ENCODE measurements at places on chromosomes 12 and 14.

DNA sequence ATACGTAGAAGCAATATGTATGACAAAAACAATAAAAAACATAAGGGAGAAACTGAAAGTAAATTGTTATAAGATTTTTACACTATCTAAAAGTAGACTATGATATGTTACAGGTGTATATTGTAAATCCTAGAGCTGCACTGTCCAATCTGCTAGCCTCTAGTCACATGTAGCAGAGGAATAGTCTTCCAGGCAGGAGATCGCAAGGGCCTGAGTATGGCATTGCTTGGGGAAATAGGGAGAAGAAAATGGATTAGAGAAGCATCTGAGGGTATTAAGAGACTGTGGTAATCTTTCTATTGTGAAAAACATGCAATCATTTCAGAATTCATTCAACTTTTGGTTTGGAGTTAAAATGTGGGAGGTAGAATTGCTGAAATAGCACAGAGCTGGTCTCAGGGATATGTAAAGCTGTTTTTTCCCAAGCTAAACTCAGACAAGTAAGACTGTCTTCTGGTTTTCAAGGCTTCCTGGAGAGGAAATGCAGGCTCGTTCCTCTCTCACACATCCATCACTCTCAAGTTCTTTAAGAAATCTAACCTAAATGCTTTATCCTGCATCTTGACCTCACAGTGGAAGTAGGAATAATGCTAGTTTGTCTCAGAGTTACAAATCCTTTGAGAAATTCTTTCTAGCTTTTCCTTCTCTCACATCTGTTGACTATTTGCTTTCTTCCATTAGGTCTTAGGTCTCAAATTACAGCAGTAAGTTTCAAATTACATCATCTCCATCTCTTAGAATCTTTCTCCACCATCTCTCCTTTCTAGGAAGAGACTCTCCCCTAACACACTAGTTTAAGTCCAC lies 7.6 kb upstream of the CCDC184 start:
- no peak for DNase-seq

DNA sequence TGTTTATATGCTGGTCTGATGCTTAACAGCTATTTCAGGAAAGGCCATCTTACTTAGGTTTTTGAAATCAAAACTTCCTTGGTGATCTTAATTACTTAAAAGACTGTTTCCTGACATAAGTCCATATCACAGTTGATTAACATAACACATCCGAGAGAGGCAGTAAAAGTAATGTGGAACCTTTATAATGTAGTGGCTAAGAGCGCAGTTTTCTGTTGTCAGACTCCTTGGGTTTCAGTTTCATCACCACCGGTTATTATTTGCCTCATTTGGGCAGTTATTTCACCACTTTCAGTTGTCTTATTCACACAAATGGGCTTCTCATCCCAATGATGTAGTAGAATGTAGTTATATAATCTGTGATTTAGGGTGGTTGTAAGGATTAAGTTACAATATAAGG lies 30.9 kb downstream of the TBC1D15 start:
- no peak for DNase-seq

- no peak for DNase-seq
These were observed 56.6 kb downstream of the MDM2 start for GRCh38 chr12:68864604-68865003.

DNA sequence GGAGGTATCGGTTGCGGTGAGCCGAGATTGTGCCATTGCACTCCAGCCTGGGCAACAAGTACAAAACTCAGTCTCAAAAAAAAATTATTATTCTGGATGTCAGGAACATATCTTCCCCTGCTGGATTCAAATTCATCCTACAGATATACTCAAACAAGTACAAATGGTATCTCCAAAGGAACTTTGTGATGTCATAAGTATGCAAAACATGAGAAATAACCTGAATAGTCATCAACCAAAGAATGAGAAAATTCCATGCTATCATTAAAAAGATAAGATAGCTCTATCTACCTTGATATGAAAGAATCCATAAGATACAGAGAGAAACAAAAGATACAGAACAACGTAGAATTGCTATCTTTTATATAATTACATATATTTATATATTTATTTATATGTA lies 67.7 kb downstream of the EEA1 start:
- no peak for DNase-seq

GRCh38 chr12:100795800-100796179 lies 1.2 kb downstream of the ANO4 start:
- no peak for DNase-seq

- peak; percentile 31 for DNase-seq
These were observed 81.8 kb downstream of the SLC38A1 start for GRCh38 chr12:46187023-46187422.

Data from EL (cell line).